ENCODE measurements at places on chromosomes 16 and 17.

- no peak for DNase-seq
These were observed 6.7 kb downstream of the TRPV1 start for GRCh38 chr17:3602499-3602898.

DNA sequence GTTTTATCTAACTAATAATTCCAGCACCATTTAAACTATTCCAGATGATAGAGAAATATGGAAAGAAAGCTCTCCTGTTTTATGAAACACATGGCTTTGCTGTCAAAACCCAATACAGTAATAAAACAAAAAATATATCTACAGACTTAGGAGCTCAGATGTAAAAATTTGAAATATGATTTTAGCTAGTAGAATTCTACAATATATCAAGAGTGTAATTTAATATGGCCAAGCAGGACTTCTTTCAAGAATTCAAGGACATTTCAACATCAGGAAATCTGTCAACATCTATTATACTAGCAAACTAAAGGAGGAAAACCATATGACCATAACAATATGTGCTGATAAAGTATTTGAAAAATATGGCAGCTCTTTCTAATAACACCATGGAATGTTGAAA is 57.5 kb downstream of the CCDC182 start:
- no peak for DNase-seq

DNA sequence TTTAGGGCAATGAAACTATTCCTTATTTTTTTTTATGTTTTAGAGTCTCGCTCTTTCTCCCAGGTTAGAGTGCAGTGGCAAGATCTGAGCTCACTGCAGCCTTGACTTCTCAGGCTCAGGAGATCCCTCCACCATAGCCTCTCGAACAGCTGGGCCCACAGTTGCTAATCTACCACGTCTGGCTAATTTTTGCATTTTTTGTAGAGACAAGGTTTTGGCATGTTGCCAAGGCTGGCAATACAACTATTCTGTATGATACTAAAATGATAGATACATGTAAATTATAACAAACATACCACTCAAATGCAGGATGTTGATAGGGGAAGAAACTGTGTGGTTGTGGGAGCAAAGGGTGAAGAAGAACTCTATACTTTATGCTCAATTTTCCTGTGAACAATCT is 401.3 kb downstream of the ZFHX3 start:
- DNase-seq: no peak

- no peak for DNase-seq
These were observed 57.2 kb downstream of the SDK2 start for GRCh38 chr17:73586921-73587602.

DNA sequence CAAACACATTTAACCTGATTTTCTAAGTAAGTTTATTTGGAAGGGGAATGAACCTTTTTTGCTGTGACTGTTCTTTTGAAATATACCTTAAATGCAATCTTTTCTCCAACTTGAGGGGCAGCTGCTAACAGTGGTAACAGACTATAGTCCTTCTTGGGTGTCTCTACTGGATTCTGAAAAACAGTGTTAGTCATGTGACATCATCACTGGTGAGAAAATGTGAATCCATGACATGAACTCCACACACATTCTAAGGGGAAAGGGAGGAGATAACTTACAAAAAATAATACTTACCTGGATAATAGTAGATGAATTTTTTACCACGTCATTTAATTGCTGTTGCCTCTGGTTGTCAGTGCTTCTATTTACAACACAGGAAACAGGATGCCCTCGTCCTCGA is 11.3 kb downstream of the COIL start:
- no peak for DNase-seq

- no peak for DNase-seq
These were observed 681 bp downstream of the TMEM102 start for GRCh38 chr17:7435676-7436555.

- no peak for DNase-seq
These were observed 14.0 kb upstream of the ATP2C2 start for GRCh38 chr16:84354306-84354705.

DNA sequence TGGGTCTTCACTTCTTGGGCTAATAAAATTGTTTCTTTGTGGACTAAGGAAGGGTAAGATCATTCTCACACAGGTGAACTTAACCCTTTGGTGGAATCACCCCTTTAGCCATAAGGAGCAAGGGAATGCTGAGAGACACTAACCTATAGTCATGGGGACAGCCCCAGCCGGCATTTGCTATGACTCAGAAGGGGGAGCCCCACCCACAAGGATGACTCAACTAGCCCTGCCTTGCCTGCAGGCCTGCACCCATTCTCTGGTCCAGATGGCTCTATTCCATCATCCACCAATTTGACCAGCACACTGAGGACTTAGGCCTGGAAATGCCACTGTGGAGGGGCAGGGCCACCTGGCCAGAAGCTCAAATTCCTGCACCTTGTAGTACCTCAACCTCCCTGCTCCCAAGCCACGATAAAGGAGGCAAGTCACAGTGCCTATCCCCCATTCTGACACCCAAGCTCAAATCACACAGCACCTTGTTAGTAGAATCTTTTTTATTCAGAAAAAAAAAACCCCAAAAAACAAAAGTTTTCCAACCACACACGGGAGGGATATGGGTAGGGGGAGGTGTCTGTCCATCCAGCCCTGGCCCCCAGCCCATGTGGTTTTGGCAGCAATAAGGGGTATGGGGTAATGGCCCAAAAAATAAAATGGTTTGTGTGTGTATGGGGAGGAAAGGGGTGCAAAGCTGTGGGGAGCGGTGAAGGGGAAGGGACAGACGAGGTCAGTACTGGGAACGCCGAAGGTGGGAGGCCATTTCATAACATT is 3.0 kb downstream of the PFN1 start:
- DNase-seq: no peak
